ENCODE measurements at places on chromosomes 1 and 21. TPM values are rescaled to one million over a fixed set of nuclear protein-coding genes. Genes with fewer than 3 reads are reported as not detected.
A peak's percentile ranks its signal among the peaks of the same experiment; 100 is the strongest.

DNA sequence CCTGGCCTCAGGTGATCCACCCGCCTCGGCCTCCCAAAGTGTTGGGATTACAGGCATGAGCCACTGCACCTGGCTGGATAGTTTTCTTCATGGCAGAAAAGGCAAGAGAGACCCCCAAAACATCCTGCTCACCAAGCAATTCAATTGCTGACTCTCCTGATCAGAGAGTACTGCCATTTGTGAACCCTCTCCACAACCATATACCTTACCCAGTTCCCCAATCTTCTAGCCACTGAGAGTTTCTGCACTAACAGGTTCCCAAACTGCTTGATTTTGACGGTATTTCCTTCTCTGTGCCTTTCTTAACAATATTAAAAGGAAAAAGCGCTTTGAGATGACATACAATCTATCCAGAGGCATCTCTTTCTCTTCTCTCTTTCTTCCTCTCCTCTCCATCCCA lies 39.9 kb upstream of the MUTYH start:
- DNase-seq = no peak
- H3K27me3 ChIP-seq = no peaks in the 10 kb centered on the region

Gene UBXN10
- 1.0 TPM for total RNA-seq

GRCh38 chr1:68015971-68016370 lies 34.5 kb downstream of the DIRAS3 start:
- H3K27me3 ChIP-seq = peaks cover 4% of the 10 kb centered on the region
- H3K36me3 ChIP-seq = no peaks in the 10 kb centered on the region
- no peaks in the 10 kb centered on the region for H3K4me1 ChIP-seq
- H3K27ac ChIP-seq = no peak overlapping the region
- no peak for DNase-seq
- H3K4me3 ChIP-seq = no peak overlapping the region

Gene DIO1
- not detected for total RNA-seq

DNA sequence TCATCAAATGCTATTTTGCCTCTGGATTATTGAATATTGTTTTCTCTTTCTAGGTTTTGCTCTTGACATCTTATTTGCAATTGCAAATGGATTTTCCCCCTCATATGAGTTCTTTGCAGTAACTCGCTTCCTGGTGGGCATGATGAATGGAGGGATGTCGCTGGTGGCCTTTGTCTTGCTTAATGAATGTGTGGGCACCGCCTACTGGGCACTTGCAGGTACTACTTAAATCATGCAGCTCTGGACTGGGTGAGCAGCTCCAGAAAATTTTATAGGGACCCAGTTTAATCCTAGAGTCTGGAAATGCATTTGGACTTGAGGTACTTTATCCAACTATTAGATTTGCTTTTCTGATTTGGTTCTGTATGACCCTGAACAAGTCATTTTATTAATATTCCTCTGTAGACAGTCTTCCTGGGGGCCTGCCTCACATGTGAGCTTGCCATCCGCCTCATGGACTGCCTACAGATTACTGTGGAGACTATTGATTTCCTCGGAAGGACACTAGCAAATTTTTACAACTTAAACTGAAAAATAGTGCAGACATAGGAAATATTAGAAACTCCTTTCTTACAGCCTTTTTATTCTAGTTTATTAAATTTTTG lies 44.5 kb downstream of the SLC22A15 start:
- DNase-seq = peak; percentile 15
- peaks cover 13% of the 10 kb centered on the region for H3K27me3 ChIP-seq
- H3K4me3 ChIP-seq = no peak overlapping the region
- H3K4me1 ChIP-seq = peaks cover 6% of the 10 kb centered on the region
- H3K36me3 ChIP-seq = peaks cover 2% of the 10 kb centered on the region

Gene AHCTF1
- total RNA-seq = 77.9 TPM

Gene IGFN1
- total RNA-seq = not detected

GRCh38 chr1:208928349-208929010 lies 655.0 kb upstream of the CAMK1G start:
- DNase-seq = no peak
- no peaks in the 10 kb centered on the region for H3K4me1 ChIP-seq
- no peak overlapping the region for H3K27ac ChIP-seq

GRCh38 chr1:97424209-97424608 lies 496.6 kb downstream of the DPYD start:
- DNase-seq = no peak
- no peak overlapping the region for H3K27ac ChIP-seq
- no peaks in the 10 kb centered on the region for H3K27me3 ChIP-seq
- peaks cover 13% of the 10 kb centered on the region for H3K4me1 ChIP-seq

Gene AKR7A3
- total RNA-seq = 1.4 TPM

Gene KCNQ4
- total RNA-seq = 0.86 TPM

DNA sequence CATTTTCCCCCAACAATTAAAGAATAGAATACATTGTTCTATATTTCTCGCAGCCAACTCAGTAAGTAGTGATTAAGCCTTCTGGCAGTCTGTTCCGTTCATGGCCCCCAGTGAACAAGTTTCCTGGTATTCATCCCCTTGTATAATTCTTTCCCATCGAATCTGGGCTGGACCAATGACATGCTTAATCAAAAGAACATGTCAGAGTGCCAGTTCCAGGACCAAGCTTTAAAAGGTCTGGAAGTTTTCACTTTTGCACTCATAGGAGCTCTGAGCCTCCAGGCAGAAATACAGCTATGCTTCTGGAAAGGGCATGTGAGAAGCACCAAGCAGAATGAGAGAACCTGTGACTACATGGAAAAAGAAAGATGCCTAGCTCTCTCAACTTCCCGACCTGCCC lies 22.5 kb upstream of the DPYD start:
- H3K27ac ChIP-seq = no peak overlapping the region
- no peak for DNase-seq
- H3K36me3 ChIP-seq = no peaks in the 10 kb centered on the region
- peaks cover 23% of the 10 kb centered on the region for H3K4me1 ChIP-seq

Gene C21orf91
- 54.9 TPM for total RNA-seq

- peaks cover 42% of the 10 kb centered on the region for H3K4me1 ChIP-seq
- DNase-seq = no peak
- H3K27ac ChIP-seq = peak overlapping the region; percentile 100
Measured at GRCh38 chr1:156115514-156116374, 1.2 kb downstream of the LMNA start.

GRCh38 chr1:220908757-220909156 lies 29.5 kb downstream of the HLX start:
- H3K27ac ChIP-seq = no peak overlapping the region
- H3K4me3 ChIP-seq = no peak overlapping the region
- H3K4me1 ChIP-seq = no peaks in the 10 kb centered on the region
- no peak for DNase-seq

- H3K27me3 ChIP-seq = no peaks in the 10 kb centered on the region
- H3K27ac ChIP-seq = no peak overlapping the region
- no peak overlapping the region for H3K4me3 ChIP-seq
- H3K4me1 ChIP-seq = peaks cover 19% of the 10 kb centered on the region
- DNase-seq = no peak
Measured at GRCh38 chr21:44785620-44786335, 15.8 kb downstream of the UBE2G2 start.

DNA sequence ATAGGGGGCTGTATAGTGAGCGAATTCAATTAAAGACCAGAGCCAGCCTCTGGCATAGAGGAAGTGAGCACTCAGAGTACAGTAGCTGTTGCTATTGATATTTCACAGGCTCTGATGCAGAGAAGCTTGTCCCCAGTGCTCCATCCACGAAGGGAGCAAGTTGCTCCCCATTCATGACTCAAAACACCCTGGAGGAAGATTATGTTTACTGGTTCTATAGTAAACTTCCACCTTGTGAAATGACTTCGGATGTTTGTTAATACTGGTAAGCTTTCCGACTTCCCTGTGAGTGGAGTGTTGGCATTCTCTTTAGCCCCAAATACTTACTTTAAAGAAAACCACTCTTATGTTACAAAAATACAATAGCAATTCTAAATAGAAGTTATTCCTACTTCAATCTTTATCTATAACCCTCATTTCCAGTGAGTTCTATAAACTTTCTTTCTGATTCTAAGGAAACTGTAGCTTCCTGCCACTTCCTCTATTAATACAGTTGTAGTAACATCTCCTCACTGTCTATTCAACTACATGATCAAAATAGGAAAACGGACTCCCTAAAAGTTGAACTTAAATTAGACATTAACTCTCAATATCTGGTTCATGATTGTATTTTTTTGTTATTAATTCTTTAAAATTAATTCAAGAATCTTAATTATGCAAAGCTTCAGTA lies 46.4 kb downstream of the ZNF281 start:
- peaks cover 4% of the 10 kb centered on the region for H3K36me3 ChIP-seq
- no peak for DNase-seq
- no peak overlapping the region for H3K4me3 ChIP-seq
- H3K4me1 ChIP-seq = no peaks in the 10 kb centered on the region
- no peak overlapping the region for H3K27ac ChIP-seq

DNA sequence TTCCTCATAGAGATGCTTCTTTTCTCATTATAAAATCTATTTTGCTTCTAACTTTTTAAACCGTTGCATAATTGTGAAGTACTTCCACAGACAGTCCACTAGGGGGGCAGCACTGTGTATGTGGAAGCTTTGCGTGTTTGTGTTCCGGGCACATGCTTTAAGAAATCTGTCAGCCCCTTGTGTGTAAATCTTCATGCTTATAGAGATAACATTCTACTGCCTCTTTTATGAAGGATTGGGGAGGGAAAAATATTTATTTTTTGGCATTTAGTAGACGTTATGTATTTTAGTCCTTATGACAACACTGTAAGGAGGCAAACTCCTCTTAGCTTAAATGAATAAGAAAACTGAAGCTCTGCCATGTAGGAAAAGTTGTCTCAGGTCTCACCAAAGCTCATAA lies 157.3 kb upstream of the PTGFR start:
- no peak overlapping the region for H3K27ac ChIP-seq
- no peak overlapping the region for H3K4me3 ChIP-seq
- no peaks in the 10 kb centered on the region for H3K4me1 ChIP-seq
- H3K36me3 ChIP-seq = no peaks in the 10 kb centered on the region
- peaks cover 14% of the 10 kb centered on the region for H3K27me3 ChIP-seq
- DNase-seq = no peak

- no peak overlapping the region for H3K4me3 ChIP-seq
- peaks cover 5% of the 10 kb centered on the region for H3K36me3 ChIP-seq
- DNase-seq = no peak
- no peak overlapping the region for H3K27ac ChIP-seq
- H3K4me1 ChIP-seq = peaks cover 2% of the 10 kb centered on the region
Measured at GRCh38 chr1:157497987-157498735, 54.2 kb downstream of the FCRL5 start.

DNA sequence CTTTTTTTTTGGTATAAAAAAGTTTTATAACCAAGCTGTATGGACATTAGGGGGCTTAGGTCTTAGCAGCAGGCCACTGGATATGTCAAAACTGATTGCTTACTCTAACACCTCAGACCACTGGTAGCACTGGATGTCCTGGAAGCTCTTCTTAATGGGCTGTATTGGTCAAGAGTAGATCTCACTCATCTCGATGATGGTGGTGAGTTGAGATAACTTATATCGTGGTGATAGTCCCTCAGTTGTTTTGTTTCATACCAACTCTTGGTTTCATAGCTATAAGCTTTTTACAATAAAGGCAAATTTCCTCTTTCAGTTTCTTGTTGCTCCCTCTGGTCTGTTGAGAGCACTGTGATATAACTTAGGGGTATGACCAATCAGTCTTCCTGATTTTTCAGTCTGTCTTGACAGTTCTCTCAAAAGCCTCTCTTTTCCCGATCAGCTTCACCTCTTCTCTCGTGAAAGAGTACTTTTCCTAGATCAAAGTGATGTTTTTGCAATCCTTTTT lies 9.7 kb upstream of the AGO1 start:
- no peaks in the 10 kb centered on the region for H3K36me3 ChIP-seq
- H3K27ac ChIP-seq = no peak overlapping the region
- no peaks in the 10 kb centered on the region for H3K27me3 ChIP-seq
- H3K4me1 ChIP-seq = no peaks in the 10 kb centered on the region
- no peak overlapping the region for H3K4me3 ChIP-seq
- DNase-seq = no peak

DNA sequence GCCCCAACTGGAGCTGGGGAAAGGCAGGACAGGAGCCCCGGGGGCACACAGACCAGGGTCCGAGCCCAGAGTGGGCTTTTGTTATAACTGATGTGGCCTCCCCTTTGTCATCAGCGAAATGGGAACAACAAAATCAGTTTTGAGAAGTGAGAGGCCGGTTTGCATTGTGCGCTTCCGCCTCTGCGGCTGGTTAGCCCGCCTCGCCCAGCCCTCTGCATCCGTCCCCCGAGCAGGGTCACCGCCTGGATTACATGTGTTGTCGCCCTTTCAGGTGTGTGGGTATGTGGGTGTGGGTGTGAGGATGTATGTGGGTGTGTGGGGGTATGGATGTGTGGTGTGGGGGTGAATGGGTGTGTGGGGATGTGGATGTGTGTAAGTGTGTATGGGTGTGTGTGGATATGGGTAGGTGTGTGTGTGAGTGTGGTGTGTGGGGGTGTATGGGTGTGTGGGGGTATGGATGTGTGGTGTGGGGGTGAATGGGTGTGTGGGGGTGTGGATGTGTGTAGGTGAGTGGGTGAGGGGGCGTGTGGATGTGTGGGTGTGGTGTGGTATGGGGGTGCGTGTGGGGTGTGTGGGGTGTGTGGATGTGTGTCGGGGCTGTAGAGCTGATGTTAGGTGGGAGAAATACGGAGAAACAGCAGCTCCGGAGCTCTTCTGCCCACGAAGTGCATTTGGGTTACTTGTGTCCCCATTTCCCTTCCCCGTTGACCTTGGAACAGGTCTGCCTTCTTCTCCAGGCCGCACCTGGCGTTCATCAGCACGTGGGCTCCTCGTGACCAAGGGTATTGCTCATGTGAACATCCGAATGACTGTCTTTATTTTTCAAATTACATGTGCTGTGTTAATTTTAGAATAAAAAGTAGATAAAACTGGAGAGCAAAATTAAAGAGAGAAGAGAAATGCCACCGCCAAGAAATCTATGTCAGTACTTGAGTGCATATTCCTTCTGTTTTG lies 67.6 kb downstream of the FHAD1 start:
- no peaks in the 10 kb centered on the region for H3K4me1 ChIP-seq
- no peaks in the 10 kb centered on the region for H3K36me3 ChIP-seq
- no peak for DNase-seq
- peaks cover 26% of the 10 kb centered on the region for H3K27me3 ChIP-seq
- H3K27ac ChIP-seq = no peak overlapping the region
- no peak overlapping the region for H3K4me3 ChIP-seq

Gene SLC2A5
- not detected for total RNA-seq

DNA sequence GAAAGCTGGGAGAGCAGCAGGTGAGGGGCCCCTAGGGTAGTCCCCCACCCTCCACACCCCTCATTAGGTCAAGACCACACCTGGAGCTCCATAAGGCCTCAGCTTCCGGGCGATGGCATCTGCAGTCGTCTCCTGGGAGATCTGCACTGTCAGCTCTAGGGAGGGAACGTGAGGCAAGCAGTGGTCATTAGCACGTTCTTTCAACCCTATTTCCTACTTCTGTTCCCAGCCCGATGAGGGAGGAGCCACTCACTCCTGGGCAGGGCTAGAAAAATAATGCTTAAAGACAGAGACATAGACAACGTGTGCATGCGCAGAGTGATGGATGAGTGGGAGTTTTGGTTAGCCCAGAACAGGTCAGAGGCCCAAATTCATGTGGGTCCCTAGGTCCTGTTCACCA lies 9.7 kb downstream of the KDF1 start:
- no peaks in the 10 kb centered on the region for H3K27me3 ChIP-seq
- H3K4me1 ChIP-seq = peaks cover 3% of the 10 kb centered on the region
- no peak overlapping the region for H3K4me3 ChIP-seq
- H3K36me3 ChIP-seq = peaks cover 3% of the 10 kb centered on the region

Gene ITLN2
- not detected for total RNA-seq

Gene LYPD8
- not detected for total RNA-seq

Gene KRTAP11-1
- not detected for total RNA-seq
